NCI-H748 treated with DMSO at 0.1 percent for 48 hours (cell line): ENCODE measurements at places on chromosomes 5 and 9.

DNA sequence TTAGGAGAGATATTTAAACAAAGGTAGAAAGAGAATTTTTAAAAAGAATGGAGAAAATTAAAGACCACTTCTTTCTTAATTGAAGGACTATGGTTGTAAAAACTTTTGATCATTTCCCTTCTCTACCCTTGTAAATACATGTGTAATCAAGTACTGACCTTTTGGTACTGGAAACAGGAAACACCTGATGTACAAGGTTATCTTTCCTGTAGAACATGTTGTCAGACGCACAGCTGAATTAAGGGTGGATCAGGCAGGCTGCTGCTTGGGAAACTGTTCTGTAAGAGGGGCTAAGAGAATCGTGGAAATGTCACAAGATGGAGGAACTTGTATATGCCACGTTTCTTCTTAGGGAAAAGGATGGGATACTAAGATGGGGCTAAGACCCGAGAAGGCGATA lies 341.6 kb downstream of the ZNF608 start:
- peak; percentile 47 for DNase-seq

- DNase-seq, result no peak
These were observed 107.9 kb downstream of the SPRY4 start for GRCh38 chr5:142216931-142217330.

GRCh38 chr9:133473743-133474142 lies 5.2 kb downstream of the SLC2A6 start:
- no peak for DNase-seq

GRCh38 chr9:7089406-7090193 lies 331.8 kb downstream of the KDM4C start:
- DNase-seq, result no peak

DNA sequence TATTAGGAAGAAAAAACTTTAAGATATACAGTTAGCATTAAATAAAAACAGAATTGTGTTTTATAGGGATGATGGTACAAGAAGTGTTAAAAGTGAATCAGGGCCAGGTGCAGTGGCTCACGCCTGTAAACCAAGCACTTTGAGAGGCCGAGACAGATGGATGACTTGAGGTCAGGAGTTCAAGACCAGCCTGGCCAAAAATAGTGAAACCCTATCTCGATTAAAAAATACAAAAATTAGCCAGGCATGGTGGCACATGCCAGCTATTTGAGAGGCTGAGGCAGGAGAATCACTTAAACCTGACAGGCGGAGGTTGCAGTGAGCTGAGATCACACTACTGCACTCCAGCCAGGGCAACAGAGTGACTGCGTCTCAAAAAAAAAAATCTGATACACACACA lies 282.9 kb upstream of the ATP10B start:
- no peak for DNase-seq

DNA sequence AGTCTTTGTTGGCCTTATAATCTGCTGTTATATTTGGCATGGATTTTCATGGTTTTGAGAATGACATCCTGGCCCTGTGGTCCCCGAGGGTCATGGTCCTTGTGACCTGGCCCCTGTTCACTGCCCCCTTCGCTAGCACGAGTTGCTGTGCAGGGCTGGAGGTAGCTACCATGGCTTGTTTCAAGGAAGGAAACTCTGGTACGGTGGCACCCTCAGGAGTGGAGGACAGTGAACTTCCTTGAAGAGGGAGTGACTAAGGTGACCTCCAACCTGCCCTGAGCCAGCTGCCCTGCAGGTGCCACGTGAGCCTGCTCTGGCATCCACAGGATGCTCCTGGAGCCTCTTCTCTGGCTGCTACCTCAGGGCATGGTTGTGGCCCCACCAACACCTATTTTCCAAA lies 62.1 kb downstream of the MTAP start:
- no peak for DNase-seq

DNA sequence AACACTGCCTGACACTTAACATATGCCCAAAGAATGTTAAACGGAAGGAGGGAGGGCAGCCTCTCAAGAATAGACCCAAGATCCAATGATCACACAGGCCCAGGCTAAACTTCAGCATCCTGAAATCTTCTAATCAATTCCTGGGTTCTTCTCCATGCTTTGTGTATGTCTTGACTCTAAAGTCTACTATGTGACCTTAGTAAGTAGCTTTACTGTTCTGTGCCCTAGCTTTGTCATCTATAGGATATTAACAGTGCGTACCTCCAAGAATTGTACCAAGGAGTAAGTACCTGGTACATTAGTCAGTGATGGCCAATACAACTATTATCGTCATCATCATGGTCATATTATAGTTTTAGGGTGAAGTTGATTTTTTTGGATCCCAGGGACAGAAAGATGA lies 96.6 kb downstream of the SGCD start:
- no peak for DNase-seq

- DNase-seq, result no peak
These were observed 1.3 kb upstream of the SH3PXD2B start for GRCh38 chr5:172455511-172456061.

DNA sequence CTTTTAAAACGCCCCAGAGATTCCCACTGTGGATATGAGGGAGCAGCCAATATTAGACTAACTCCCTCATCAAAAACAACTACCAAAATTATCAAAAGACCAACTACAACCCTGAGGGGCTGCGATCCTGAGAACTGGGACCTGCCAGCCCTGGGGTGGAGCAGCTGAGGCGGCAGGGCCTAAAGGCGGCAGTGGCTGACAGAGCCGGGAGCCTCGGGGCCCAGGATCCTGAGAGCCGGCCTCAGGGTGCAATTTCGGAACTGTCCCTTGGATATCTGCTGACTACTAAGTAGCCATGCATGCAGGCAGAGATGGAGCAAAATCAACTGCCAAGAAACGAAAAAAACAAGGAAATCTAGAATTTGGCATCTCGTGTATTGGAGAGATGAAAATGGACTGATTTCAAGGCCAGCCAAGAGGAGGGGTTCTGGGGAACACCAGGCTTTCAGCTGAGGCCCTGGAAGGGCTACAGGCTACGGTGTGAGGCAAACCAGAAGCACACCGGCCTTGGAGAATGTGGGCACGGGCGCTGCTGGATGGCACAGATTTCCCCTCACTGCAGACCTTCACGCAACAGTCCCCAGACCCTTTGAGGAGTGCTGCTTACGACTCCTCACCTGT lies 63.6 kb upstream of the UBAC1 start:
- DNase-seq, result no peak

- no peak for DNase-seq
These were observed 103.8 kb downstream of the INVS start for GRCh38 chr9:100202806-100203205.

DNA sequence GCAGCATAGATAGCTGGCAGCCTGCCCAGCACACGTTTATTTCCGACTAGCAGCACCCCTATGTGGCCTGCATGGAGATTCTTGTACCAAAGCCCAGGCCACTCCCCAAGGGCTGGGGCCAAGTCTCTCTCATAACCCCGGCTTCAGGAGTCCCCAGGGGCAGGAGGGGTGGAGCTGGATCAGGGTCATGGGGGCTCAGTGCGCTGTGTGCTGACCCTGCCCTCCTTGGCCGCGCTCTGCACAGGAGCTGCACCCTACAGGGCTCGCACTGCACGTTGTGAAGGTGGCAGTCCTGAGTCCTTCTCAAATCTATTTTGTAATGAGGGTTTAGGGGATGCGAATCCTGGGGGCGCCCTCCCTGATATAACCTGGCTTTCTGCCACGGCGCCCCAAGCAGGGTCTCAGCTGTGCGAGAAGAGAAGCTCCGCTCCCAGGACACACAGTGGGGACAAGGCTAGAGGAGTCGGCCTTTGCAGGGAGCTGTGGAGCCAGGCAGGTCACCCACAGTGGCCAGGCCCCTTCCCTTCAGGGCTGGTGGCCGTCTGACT lies 28.6 kb downstream of the NKD2 start:
- DNase-seq, result no peak

GRCh38 chr9:5651246-5651645 lies 22.3 kb downstream of the RIC1 start:
- no peak for DNase-seq

DNA sequence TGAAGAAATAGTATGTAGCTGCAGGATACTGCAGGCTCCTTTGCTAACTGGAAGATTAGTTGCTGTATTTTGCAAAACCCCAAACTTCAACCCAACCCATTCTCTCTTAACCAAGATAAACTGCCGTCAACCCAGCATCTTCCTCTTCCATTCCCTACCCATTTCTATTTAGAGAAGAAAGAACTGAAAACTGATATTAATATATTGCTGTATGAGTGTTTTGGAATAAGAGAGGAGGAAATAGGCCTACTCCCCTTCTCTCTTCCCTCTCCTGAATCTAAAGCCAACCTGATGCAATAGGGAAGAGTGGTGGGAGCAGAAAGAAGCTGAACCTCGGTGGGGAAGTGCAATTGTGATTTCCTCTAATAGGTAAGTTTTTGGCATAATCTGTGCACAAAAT lies 83.7 kb downstream of the TMEM215 start:
- DNase-seq, result no peak

DNA sequence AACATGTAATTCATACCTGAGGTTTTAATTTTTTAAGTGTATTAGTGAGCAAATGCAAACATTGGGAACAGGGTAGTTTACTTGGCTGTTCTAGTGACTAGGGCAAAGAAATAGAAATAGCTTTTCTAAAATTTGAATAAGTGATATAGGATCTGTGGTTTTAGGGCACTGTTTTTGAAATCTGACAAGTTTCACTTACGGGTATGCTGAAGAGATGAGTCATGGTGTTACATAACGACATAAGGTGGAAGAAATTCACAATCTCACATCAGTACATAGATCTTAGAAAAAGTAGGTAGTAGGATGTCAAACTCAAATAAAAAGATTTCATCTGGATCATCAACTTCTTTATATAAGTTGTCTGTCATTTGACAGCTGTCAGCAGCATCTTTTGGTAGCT lies 772.3 kb downstream of the MAT2B start:
- no peak for DNase-seq

DNA sequence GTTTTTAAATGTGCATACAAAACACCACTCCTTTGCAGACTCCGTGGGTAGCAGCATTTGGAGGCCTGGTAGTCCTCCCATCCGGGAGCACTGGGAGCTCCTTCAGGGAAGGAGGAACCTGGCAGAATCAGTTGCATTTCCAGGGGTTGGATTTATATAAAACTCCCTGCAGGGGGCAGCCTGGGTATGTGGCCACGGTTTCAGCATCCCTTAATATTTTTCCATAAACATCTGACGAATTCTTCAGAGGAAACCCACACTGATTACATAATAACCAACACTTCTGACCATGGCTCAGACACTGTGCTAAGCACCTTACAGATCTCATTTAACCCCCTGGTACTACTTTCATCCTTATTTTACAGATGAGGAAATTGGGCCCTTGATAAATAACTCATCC lies 6.1 kb upstream of the AFAP1L1 start:
- no peak for DNase-seq

DNA sequence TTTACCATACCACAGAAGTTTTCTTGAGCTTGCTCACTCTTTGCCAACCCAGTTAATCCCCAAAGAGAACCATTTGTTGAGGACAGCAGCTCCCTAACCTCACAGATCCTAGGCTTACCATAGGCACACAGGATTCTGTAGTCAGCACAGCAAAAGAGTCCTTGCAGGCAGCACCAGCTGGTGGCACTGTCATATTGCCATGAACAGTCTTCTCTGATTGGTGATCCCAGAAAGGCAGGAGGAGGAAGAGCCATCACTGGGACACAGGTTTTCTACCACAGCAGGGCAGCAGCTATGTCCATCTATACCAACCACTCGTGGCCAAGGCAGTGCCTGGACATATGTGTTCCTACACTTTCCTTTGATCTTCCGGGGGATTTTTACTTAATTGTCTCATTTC lies 297.1 kb upstream of the CD180 start:
- DNase-seq, result peak; percentile 53

DNA sequence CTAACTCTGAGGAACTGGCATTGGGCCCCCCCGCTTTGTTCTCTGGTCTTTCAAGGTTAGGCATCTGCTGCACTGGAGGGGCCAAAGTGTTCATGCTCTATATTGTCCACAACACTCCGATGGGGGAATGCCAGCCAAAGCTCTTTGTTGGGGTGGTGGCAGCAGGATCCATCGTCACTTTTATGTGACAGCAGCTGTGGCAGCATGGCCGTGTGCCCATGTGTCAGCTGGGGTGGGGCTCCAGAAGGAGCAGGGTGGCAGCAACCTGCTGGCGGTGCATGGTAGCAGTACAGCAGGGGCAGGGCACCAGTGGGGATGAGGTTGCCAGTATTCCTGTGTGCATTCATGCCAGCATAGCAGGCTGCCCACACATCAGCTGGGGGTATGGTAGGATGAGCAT lies 28.2 kb downstream of the ITGA2 start:
- no peak for DNase-seq
